ENCODE measurements at places on chromosomes 7 and 10. TPM values are rescaled to one million over a fixed set of nuclear protein-coding genes. Genes with fewer than 3 reads are reported as not detected.

DNA sequence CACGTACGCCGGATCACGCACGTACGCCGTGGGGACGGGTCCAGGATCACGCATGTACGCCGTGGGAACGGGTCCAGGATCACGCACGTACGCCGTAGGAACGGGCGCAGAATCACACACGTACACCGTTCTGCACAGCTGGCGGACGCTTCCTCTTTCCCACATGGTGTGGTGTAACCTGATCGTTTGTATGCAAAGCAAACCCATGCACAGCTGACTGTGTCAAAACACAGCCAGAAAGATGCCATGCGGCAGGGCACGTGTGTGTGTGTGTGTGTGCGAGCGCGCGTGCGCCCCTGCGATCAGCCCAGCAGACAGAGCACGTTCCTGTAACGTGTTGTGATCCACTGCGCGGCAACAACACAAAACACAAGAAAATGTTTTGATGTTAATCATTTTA is 573.6 kb downstream of the DNAJB6 start:
- peak; percentile 58 for DNase-seq
- no peaks in the 10 kb centered on the region for H3K36me3 ChIP-seq
- no peaks in the 10 kb centered on the region for H3K4me1 ChIP-seq
- no peaks in the 10 kb centered on the region for H3K27me3 ChIP-seq

GRCh38 chr10:45034301-45034700 is 33.6 kb downstream of the ZNF22 start:
- H3K27ac ChIP-seq, result no peak overlapping the region
- no peaks in the 10 kb centered on the region for H3K36me3 ChIP-seq
- H3K4me3 ChIP-seq, result no peak overlapping the region
- no peak for DNase-seq
- no peaks in the 10 kb centered on the region for H3K27me3 ChIP-seq

GRCh38 chr7:2101630-2102374 is 130.9 kb downstream of the MAD1L1 start:
- DNase-seq, result no peak
- no peak overlapping the region for H3K4me3 ChIP-seq
- H3K27me3 ChIP-seq, result no peaks in the 10 kb centered on the region
- H3K27ac ChIP-seq, result no peak overlapping the region
- no peaks in the 10 kb centered on the region for H3K4me1 ChIP-seq
- no peaks in the 10 kb centered on the region for H3K36me3 ChIP-seq

DNA sequence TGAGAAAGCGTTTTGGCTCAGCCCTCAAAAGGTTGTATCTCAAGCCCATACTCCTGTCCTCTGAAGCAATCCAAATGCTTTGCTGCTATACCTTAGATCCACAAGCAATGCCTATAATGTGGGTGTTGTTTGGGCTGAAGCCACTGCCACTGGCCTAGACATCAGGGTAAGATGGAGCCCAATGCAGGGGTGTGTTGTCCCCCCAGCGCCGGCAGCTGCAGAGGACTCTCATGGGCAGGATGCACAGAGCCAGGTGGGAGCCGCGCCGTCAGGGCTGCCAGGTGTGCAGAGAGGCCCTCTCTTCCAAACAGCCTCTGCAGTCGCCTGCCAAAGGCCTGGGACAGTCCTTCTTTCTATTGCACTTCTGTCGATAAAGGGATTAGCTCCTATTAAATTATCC is 205.2 kb upstream of the SHH start:
- H3K4me3 ChIP-seq, result no peak overlapping the region
- H3K4me1 ChIP-seq, result no peaks in the 10 kb centered on the region
- DNase-seq, result peak; percentile 36
- no peaks in the 10 kb centered on the region for H3K36me3 ChIP-seq
- H3K27me3 ChIP-seq, result no peaks in the 10 kb centered on the region

GRCh38 chr10:13308096-13308495 is 8.2 kb upstream of the PHYH start:
- no peaks in the 10 kb centered on the region for H3K27me3 ChIP-seq
- H3K4me3 ChIP-seq, result no peak overlapping the region
- no peaks in the 10 kb centered on the region for H3K36me3 ChIP-seq

DNA sequence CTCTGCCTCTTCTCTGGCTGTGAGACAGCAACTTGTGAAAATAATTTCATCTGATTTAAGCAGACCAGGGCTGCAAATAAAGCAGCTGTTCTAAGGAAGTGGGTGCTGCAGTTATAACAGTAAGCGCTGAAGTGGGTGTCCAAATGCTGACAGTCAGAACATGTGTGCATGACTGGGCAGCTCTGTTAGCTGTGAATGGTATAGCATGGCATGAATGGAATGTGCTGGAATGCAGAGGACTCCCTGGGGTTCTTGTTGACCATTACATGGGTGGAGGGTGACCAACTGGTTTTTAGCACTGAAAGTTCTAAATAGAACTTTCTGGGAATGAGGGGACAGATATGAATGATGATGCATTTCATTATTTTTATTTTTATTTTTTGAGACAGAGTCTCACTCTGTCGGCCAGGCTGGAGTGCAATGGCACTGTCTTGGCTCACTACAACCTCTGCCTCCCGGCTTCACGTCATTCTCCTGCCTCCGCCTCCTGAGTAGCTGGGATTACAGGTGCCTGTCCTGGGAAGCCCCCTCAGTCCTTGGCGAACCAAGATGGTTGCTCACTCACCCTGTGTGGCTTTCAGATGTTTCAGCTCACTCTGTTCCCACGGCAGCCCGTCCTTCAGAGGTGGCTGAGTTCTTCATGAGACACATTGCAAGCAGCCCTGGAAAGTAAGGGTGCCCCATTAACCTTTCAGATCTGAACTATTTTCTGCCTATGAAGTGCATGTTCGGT is 319.8 kb upstream of the PHYHIPL start:
- H3K4me1 ChIP-seq, result no peaks in the 10 kb centered on the region
- H3K27me3 ChIP-seq, result no peaks in the 10 kb centered on the region
- H3K27ac ChIP-seq, result no peak overlapping the region
- no peaks in the 10 kb centered on the region for H3K36me3 ChIP-seq

SH2B2 gene
- total RNA-seq, result 15.6 TPM

ELN gene
- total RNA-seq, result 836 TPM
